Esophagus squamous epithelium (tissue), 5 donors: ENCODE measurements at places on chromosomes 5 and 9. TPM values are rescaled to one million over a fixed set of nuclear protein-coding genes. Genes with fewer than 3 reads are reported as not detected.

DMRTA1 gene
- total RNA-seq: 3.6 TPM

GFI1B gene
- total RNA-seq: not detected

PTGES gene
- 18.6 TPM for total RNA-seq

IFNK gene
- total RNA-seq: not detected
